Adrenal gland (tissue), 19 donors: ENCODE measurements at places on chromosomes 7 and 10. TPM values are rescaled to one million over a fixed set of nuclear protein-coding genes. Genes with fewer than 3 reads are reported as not detected.

HTR7 gene
- polyA plus RNA-seq, result 0.48 TPM

AIFM2 gene
- polyA plus RNA-seq, result 16.5 TPM

MAGI2 gene
- 8.9 TPM for polyA plus RNA-seq

FOXP2 gene
- polyA plus RNA-seq, result 1.4 TPM

TMEM176A gene
- polyA plus RNA-seq, result 15.7 TPM

GPC2 gene
- polyA plus RNA-seq, result 0.05 TPM

ARF5 gene
- 154 TPM for polyA plus RNA-seq

IDI2 gene
- polyA plus RNA-seq, result 0.07 TPM

NRG3 gene
- polyA plus RNA-seq, result 0.47 TPM

NME8 gene
- not detected for polyA plus RNA-seq
